ENCODE measurements at places on chromosomes 16 and 17.

DNA sequence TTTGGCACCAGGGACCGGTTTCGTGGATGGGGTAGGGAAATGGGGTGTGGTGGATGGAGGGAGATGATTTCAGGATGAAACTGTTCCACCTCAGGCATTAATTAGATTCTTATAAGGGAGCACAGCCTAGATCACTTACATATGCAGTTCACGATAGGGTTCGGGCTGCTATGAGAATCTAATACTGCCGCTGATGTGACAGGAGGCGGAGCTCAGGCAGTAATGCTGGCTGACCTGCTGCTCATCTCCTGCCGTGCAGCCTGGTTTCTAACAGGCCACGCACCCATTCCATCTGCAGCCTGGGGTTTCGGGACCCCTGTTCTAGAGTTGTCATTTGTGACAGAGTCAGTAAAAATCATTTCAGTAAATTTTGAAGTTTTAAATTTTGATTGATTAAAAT, 99.7 kb downstream of the CHD9 start:
- DNase-seq: no peak

DNA sequence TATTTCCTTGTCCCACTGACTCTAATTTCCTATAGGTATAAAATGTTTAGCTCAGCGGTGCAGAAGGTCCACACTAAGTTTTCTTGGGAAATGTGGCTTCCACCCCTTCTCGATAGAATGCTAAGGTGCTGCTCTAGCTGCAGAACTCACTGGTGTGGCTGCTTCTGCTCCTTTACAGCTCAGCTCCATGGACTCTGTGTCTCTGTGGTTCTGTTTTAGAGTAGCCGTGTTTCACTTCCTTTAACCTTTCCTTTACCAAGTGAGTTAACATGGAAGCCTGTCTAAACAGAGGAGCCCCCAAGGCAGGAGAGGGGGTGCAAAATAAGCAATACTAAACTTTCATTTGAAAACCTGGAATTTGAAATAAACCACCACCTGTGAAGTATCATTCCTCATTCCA, 65.3 kb downstream of the SPECC1 start:
- DNase-seq: no peak

GRCh38 chr17:28320215-28321061, 1.4 kb downstream of the TMEM97 start:
- DNase-seq: no peak

DNA sequence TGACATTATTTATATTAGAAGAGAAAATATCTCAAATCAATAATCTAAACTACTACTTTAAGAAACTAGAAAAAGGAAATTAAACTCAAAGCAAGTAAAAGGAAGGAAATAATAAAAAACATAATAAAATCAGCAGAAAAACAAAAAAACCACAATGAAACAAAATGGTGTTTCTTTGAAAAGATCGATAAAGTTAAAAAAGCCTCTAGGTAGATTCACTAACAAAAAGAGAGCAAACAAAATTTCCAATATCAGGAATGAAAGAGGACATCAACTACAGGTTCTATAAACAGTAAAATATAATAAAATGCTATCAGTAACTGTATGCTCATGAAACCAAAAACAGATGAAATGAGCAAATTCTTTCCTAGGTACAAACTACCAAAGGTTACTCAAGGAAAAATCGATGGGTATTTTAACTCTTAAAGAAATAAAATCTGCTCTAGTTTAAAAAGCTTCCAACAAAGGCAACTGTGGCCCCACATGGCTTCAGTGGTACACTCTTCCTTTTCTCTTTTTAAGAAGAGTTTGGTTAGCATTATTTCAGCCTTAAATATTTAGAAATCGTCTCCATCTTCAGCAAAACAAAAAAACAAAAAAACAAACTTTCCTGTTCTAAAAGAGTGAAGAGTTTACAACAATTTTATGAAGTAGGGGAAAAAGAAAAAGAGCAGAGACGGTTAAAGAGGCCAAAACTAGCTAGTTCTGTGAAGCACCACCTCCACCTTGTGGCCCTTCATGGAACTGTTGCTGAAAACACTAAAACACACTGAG, 102.2 kb downstream of the TRIM37 start:
- DNase-seq: peak; percentile 55

GRCh38 chr16:785563-786535, 2.3 kb downstream of the RPUSD1 start:
- DNase-seq: peak; percentile 63
